ENCODE measurements at places on chromosomes 4 and X.
A peak's percentile ranks its signal among the peaks of the same experiment; 100 is the strongest.

DNA sequence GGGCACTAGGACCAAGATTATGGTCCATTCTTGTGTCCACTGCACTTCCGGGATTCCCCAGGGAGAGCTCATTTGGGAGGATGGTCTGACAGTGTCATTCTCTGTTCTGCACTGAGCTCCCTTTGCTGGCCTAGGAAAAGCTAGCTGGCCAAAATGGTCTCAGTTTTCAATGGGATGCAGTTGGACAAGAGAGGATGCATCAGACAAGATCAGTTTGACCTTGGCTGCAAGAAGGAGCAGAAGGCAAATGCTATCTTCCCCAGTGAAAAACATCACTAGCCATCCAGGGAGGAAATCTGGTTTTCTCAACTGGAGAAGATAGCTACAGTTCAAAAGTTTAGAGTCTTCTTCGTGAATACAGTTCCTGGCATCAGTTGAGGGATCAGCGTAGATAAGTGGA is 221.1 kb downstream of the PTTG2 start:
- no peak for DNase-seq

GRCh38 chr4:130073145-130073790 is 977.3 kb downstream of the C4orf33 start:
- no peak for DNase-seq

DNA sequence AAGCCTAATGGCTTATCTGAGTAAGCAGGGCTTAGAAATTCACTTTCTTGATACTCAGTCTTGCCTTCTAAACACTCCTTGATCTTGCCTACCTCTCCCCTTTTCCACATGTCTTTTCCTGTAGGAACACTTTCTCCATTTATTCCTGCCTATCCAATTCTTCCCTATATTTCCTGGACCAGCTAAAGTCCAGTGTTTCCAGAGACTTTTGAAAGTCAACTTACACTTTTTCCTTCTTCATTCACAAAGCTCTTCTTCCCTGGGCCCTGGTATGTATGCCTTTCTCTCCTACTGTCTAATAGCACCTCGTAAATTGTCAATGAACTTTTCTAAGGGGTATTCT is 20.6 kb downstream of the VSIG4 start:
- no peak for DNase-seq

- DNase-seq, result no peak
Observed at GRCh38 chr4:154126276-154126675, 337.4 kb upstream of the SFRP2 start.

GRCh38 chrX:6440648-6441047 is 94.3 kb downstream of the VCX3A start:
- no peak for DNase-seq

DNA sequence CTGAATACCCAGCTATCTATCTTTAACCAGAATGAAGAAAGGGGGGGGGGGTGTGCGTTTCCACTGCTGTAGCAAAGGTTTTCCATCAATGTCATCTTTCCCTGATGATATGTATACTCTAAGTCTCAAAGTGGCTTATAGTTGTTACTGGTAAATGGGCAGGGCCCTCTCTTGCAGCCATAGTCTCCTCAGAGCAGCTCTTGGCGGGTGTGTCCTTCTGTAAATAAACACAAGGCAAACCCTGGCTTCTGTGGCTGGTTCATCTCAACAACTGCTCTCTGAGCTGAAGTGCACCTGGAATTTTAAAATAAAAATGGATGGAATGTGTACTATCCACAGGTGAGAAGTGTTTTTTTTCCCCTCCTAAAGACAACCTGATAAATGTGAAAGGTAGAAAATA is 57.5 kb upstream of the SCML1 start:
- DNase-seq, result no peak

DNA sequence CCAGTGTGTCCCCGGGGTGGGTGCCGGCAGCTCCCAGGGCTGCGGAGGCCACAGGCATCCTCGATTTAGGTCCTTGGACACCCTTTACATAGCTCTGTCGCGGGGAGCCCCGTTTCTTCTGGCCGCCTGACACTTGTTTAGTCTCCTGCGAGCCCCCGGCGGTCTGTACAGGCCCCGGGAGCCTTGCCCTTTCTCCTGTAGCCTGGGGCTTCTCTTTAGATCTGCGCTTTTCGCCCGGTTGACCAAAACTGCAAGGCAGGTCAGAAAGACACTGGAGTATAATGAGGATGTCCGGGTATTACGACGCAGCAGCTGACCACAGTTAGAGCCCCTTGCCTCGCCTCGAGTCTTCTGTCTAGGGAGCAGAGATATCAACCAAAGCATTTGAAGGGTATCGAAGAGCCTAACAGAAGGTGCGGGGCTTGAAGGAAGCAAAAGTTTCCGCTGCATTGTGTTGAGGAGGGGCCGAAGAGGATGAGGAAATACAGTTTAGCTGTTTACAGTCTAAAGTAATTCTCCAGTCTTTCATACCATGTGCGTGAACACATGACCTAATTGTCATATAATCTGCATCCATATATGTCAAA is 479 bp downstream of the BRCC3 start:
- peak; percentile 24 for DNase-seq

DNA sequence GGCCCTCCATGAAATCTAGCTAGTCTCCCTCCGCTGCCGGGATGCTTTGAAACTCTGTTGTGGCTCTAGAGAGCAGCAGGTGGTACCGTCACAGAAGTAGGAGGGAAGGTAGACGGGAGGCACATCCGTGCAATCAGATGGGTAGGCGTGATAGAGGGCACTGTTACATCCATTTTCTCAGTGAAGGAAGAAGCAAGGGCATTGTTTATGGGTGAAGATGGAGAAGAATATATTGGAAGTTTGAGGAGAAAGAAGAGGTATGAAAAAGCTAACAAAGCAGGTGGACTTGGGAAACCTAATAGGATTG is 1.3 kb downstream of the ANAPC4 start:
- no peak for DNase-seq

Data from activated CD8-positive, alpha-beta T cell treated with anti-CD3 and anti-CD28 coated beads, Interleukin-2, amount 10 ng/mL, durations not matched to agents 7 days and 5 days (primary cell).